OCI-M1 (cell line): ENCODE measurements at places on chromosomes 6 and 20.
A peak's percentile ranks its signal among the peaks of the same experiment; 100 is the strongest.

DNA sequence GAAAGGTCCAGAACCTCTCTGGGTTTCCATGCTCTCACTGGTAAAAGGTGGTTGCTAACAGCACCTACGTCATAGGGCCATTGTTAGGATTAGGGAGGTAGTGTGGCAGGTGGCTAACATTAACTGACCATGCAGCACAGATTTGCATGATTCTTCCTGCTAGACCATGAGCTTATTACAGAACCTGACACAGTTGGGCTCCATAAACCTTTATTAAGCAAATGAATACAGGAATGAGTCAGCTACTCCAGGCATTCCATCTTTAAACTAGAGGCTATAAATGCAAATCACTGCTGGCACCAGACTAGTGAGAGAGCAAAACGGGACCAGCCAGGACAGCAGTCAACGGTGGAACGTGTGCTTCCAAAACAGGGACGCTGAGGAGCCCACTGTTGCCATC is 440.1 kb downstream of the PTPRT start:
- DNase-seq: no peak

GRCh38 chr6:154500769-154501577 is 9.5 kb downstream of the CNKSR3 start:
- DNase-seq: peak; percentile 75

DNA sequence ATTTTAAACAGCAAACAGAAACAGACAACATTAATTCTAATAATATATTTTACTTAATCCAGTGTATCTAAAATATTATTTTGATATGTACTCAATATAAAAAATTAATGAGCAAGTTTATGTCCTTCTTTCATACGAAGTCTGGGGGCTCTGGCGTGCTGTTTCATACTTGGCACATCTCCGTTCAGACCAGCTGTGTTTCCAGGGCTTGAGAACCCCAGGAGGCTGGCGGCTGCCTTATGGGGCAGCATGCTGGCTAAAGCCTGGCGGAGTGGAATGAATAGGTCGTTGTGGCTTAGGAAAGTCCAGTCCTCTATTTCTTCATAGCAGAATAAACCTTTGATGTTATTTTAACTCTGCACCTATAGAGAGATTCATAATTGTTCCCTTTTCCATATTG is 43.3 kb downstream of the DUSP22 start:
- DNase-seq: no peak

- peak; percentile 85 for DNase-seq
Observed at GRCh38 chr20:35171753-35172433, at the start of gene PROCR. Gene PROCR (plus strand): TSS chr20:35172072. CDS start chr20:35172155, 83 bp downstream.

DNA sequence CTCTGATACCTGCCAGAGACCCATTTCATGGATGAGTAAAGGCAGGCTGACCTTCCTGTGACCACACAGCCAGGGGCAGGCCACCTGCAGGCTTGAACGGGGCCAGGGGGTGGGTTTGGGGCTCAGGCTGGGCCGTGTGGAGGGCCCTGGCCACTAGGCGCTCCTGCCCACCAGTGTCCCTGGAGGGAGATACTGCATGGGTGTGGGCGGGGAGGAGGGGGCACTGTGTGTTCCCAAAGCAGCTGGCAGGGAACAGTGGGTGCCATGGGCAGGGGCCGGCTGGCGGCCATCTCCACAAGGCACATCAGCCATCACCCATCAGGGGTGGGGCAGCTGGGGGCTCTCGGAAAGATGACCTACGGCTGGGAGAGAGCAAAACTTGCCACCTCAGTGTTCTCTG is 15.4 kb downstream of the SRC start:
- DNase-seq: no peak

DNA sequence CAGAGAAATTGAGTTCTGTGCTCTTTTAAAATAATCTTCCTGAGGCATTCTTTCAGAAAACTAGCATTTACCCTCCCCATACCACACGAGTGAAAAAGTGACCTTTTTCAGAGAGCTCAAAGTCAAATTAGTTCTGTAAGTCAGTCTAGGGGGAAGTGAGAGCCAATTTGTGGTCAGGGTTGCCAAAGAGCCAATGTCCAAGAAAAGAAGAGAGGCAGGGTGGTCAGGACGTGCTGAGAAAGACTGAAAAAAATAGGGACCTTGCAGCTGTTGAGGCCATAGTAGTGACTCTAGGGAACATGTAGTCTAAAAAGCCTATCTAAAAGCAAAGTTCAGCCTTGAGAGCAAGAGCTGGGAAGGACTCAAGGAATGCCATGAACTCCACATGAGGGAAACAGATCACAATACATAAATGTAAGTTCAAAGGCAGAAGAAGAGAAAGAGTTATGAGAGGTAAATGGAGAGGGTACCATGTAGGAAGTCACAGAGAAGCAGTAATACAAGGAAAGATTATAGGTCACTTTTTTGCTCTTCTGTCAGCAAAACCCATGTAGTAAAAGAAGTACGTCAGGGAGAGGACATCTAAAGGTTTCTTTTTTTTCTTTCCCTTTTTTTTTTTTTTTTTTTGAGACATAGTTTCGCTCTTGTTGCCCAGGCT is 565.1 kb upstream of the FLRT3 start:
- DNase-seq: no peak

DNA sequence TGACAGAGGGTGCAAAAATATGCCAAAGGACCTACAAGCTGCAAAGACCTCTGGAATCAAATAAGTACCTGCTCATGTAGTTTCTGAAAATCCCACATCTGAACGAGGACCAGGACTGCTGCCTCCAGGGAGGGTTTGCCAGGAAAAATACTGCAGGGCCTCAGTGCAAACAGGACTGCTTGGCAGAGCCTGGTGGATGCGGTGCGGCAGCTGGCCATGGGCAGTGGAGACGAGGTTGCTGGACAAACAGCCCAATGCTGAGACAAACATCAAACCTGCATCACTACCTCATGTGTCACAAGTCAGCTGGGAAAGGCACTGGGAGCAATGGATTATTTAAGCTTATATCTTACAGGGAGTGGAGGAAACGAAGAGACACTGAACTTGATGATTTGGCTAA is 238.8 kb downstream of the PAX1 start:
- DNase-seq: no peak

DNA sequence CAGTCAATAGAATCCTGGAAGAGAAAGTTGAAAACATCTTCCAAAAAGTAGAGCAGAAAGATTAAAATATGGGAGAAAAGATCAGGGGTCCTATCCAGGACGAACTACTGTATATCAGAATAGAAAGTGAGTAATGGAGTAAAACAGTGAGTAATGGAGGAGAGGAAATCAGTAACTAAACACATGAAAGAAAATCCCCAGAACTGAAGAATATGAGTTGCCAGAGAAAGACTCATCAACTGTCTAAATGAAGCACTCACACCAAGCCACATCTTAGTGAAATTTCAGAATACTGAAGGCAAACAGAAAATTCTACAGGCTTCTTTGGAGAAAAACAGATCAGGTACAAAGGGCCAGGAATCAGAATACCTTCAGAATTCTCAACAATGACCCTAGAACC is 14.9 kb downstream of the IL17A start:
- no peak for DNase-seq

DNA sequence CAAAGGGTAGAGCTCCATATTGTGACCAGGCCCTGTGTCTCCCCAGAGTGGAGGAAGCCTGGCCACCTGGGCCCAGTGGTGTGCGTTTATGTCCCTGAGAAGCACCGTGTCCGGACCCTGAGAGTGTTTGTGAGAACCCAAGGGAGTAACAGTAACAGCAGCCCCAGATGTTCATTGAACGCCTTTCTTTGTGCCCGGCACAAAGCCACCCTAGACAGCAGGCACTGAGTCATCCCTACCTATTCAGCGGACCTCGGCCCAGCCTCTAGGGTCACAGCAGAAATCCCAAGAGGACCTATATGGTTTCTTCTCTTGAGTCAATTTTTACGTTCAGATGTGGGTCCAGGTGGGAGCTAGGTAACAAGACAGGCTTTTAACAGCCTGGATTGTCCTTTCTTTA is 24.5 kb downstream of the BCAS4 start:
- DNase-seq: no peak
